ENCODE measurements at places on chromosomes 7 and 10. TPM values are rescaled to one million over a fixed set of nuclear protein-coding genes. Genes with fewer than 3 reads are reported as not detected.

NAMPT gene
- 185 TPM for polyA plus RNA-seq

AQP1 gene
- polyA plus RNA-seq: 49.8 TPM

MOGAT3 gene
- not detected for polyA plus RNA-seq

GPR15LG gene
- polyA plus RNA-seq: 273 TPM

GPR85 gene
- polyA plus RNA-seq: 0.20 TPM

NRAP gene
- 0.04 TPM for polyA plus RNA-seq

SUFU gene
- polyA plus RNA-seq: 2.9 TPM

POLR3A gene
- 3.6 TPM for polyA plus RNA-seq

ELFN1 gene
- 0.39 TPM for polyA plus RNA-seq

PON3 gene
- 1.2 TPM for polyA plus RNA-seq

EPHA1 gene
- polyA plus RNA-seq: 74.6 TPM

EPDR1 gene
- polyA plus RNA-seq: 1.0 TPM

CALHM1 gene
- polyA plus RNA-seq: not detected

HOXA6 gene
- 0.69 TPM for polyA plus RNA-seq

MYL10 gene
- polyA plus RNA-seq: not detected

ASAH2B gene
- 2.2 TPM for polyA plus RNA-seq

RNF148 gene
- polyA plus RNA-seq: 0.06 TPM

CLRN3 gene
- not detected for polyA plus RNA-seq

NANOS1 gene
- 1.1 TPM for polyA plus RNA-seq

RARRES2 gene
- 39.3 TPM for polyA plus RNA-seq

SLF2 gene
- polyA plus RNA-seq: 9.4 TPM

HOXA4 gene
- polyA plus RNA-seq: 8.6 TPM

SH2B2 gene
- polyA plus RNA-seq: 1.0 TPM

TAS2R5 gene
- polyA plus RNA-seq: 1.0 TPM

OR6V1 gene
- polyA plus RNA-seq: not detected

FAM25C gene
- not detected for polyA plus RNA-seq

SEMA3E gene
- polyA plus RNA-seq: 0.14 TPM

NIPSNAP2 gene
- 15.6 TPM for polyA plus RNA-seq

CNPY1 gene
- not detected for polyA plus RNA-seq

CDC14C gene
- polyA plus RNA-seq: not detected

FAM20C gene
- polyA plus RNA-seq: 11.5 TPM

TSPAN12 gene
- polyA plus RNA-seq: 2.4 TPM

MET gene
- 1.2 TPM for polyA plus RNA-seq

All from esophagus (tissue), 2 donors.